ENCODE measurements at places on chromosomes 7 and 10.

DNA sequence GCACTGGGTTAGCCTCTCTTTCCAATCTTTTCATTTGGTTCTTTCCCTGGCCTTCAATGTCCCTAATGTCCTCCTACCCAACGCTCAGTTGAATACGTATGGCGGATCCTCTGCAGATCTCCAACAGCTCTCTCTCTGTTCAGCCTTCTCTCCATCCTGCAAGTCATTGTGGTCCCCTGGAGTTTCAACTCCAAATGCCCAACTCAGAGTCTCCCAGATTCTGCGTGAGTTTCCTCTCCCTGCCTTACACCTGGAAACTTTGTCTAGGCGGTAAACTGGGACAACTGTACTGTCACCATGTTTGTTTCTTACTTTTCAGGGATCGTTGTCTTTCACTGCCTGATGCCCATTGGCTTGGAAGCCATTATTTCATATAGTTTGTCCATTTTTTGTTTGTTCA lies 273.1 kb downstream of the TNS3 start:
- DNase-seq, result no peak

DNA sequence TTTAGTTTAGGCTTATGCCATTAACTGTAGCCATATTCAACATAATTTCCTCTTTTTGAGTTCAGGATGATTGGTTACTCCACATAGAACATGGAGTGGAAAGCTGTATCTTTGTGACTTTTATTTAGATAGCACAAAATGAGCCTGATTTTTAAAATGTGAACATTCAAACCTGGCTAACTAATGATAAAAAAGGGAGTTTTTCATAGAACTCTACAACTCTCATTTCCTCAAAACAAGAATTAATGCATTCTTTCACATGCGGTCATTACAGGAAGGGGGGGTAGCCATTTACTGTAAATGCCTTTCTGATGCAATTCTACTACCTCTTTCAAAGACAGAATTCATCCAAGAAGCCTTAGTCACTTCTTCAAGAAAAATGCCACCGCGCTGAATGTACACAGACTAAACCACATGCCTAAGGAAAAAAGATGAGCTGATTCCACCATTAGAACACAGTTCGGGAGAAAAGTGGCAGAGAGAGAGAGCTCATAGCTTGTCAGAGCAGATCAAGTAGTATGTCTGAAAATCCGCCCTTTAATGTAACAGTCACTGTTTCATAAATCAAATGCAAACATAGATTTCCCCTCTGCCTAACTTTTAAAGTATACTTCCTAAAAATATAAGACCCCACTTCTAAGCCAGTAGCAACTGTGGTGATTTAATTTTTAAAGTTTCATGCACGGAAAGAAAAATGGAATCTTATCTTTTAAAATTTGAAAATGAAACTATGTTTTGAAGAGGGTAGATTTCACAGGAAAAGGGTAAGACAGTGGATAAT lies 226.4 kb upstream of the KLF14 start:
- DNase-seq, result peak; percentile 90

GRCh38 chr10:12720217-12720981 lies 281.1 kb downstream of the CCDC3 start:
- DNase-seq, result no peak

- DNase-seq, result no peak
Measured at GRCh38 chr10:23147035-23147434, 45.1 kb upstream of the PTF1A start.

- peak; percentile 16 for DNase-seq
Measured at GRCh38 chr10:30865141-30865926, 166.3 kb downstream of the ZNF438 start.

GRCh38 chr7:40437498-40437897 lies 302.7 kb downstream of the SUGCT start:
- DNase-seq, result no peak

DNA sequence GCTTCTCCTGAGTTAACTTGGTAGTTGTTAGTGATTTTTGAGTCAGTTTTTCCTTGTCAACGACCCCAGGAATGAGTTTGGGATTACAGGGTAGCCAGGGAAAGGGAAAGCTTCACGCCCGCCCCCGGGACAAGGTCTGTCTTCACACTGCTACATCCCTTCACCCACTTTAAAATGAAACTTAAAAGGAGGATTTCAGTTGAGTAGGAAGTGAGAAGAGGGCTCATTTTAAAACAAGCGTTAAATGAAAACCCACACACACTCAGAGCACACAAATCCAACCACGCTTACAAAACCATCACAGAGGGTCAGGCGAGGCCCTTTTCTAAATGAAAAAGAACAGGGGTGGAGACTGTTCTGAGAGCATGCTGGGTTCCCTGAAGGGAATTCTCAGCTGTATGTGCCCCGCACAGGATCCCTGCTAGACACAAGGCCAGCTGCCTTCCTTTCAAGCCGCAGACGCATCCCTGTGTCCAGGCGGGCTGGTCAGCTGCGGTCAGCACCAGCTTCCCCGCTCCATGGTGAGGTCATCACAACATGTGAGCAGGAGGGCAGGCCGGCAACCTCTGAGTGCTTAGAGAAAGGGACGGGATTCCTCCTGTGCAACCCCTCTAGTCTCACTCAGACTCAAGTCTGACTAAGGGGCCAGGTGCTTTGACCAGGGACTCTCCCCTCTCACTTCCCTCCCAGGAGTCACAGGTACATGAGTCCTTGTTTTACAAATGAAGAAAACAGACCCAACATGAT lies 111.8 kb downstream of the EGFR start:
- DNase-seq, result no peak

All from CD14-positive monocyte (primary cell).